Kidney tubule cell (primary cell): ENCODE measurements at places on chromosomes 7 and 10.

GRCh38 chr7:10770176-10770575, 203.5 kb upstream of the PHF14 start:
- no peak for DNase-seq

- DNase-seq: no peak
Observed at GRCh38 chr7:101598986-101599771, 29.9 kb downstream of the MYL10 start.

- DNase-seq: peak; percentile 81
Observed at GRCh38 chr7:134636008-134636449, 10.6 kb upstream of the BPGM start.

DNA sequence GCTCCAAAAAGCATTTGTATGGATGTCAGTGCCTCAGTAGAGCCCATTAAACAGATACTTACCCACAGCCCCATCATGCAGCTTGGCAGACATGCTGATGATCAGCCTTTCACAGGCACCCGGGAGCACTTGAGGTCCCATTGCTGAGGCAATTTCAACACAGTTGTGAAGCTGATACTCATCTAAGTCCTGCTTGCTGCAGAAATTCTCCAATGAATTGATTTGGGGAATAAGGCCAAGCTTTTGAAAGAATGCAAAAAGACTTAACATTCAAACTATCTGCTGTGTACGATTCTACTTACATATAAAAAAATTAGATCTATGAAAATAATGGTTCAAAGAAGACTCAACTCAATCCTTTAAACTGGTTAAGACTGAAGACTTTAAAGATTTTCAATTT, 60.5 kb downstream of the LAMB4 start:
- DNase-seq: no peak

- no peak for DNase-seq
Observed at GRCh38 chr10:44066527-44067255, 318.2 kb downstream of the CXCL12 start.

GRCh38 chr10:17854044-17854652, 45.0 kb downstream of the MRC1 start:
- DNase-seq: no peak

DNA sequence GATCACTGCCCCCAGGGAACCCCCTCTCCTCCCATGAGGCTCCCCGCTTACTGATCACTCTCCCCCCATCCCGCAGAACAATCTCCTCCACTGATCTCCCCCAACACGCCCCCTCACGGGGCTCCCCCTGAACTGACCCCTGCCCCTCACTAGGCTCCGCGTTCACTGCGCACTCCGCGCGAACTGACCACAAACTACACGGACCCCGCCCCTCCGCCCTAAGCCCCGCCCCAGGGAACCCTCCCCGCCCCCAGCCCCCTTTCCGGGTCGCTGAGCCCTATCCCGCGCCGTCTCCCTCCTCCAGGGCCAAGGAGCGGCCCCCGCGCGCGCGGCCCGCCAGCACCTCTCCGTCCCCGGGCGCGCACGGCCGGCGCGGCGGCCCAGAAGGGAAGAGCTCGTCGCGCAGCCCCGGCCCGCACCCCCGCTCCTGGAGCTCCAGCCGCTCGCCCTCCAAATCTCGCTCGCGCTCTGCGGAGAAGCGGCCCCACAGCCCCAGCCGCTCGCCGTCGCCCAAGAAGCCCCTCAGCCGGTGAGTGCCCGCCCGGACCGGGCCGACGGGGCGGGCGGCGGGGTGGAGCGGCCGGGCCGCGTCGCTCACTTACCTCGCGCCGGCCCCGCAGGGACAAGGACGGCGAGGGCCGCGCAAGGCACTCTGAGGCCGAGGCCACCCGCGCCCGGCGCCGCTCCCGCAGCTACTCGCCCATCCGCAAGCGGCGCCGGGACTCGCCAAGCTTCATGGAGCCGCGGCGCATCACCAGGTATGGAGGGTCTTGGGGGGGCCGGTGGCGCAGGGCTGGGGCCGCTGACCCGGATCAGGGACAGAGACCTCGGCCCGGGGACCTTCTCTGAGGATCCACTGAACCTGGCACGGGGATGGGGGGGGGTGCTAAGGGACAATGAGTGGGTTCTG, 19.9 kb upstream of the HSPB1 start:
- DNase-seq: no peak

DNA sequence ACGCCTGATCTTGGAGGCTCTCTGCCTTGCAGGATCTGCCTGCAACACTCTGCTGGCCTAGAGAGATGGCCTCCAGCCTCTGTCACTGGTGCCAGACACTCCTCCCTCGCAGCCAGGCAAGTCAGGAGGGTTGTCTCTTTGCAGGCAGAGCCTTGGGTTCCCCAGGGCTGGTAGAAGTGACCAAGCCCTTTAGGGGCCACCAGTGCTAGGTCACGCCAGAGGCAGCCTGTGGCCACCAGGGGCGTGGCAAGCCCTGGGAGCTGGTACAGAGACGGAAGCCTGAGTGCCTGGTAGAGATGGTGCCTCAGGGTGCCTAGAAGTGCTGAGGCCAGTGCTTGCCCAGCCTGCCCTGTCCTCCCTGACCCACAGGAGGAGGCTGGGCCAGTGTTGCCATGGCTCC, 9.1 kb downstream of the ADCYAP1R1 start:
- DNase-seq: no peak

DNA sequence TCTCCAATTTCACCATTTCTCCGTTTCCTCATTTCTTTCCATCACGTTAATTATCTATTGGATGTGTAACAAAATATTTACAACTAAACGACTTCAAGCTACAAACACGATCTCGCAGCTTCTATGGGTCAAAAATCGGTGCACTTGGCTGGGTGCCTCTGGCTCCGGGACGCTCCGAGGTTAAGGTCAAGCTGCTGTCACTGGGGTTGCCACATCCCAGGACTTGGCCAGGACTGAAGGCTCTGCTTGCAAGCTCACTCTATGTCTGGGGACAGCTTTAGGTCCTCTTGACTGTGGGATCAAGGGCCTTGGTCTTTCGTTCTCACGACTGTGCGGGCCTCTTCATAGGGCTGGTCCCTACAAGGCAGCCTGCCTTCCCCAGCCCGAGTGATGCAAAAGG, 159.7 kb downstream of the CCDC3 start:
- DNase-seq: no peak
